KBM-7 (cell line): ENCODE measurements at places on chromosomes 12 and 14.

DNA sequence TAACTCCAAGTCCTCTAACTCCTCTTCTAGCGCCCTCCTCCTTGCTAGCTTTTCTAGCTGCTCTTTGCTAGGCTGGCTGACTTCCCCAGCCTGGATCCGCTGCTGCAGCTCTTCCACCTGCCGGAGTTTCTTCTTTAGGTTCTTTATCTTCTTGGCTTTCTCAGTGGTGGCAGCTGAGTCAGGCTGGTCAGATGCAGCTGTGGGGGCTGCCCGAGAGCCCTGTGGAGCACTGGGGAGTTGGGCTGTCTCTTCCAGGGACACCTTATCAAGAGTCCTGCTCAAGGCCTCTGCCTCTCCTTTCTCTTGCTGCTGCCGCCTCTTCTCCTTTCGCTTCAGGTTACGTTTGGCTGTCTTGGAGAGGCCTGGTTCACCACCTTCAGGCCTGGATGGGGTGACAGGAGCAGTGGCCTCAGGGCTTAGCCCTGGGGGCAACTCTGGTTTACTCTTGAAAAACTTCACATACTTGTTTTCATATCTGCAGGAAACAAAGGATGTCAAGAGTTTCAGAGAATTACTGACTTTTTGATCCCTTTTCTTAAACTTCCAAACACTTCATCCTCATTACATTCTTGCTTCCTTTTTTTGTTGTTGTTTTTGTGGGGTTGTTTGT is 25.7 kb downstream of the PYM1 start:
- no peak for DNase-seq

GRCh38 chr14:93943052-93943451 is 15.9 kb downstream of the FAM181A start:
- no peak for DNase-seq

- no peak for DNase-seq
Observed at GRCh38 chr12:110343114-110343513, 60.4 kb downstream of the ANAPC7 start.

DNA sequence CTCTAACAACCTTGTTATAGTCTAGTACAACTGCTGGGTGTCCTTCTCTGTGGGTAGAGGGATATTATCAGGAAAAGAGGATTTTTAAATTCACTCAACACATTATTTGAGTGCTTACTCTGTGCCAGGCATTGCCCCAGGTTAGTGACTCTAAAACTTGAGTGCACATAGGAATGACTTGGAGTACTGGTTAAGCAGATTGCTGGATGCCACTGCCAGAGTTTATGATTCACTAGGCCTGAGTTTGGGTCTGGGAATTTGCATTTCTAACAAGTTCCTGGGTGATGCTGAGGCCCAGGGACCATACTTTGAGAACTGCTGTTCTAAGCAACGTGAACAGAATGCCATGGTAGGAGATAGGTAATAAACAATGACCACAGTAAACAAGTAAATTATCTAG is 96.6 kb downstream of the CFAP54 start:
- no peak for DNase-seq

GRCh38 chr12:109567296-109567695 is 6.0 kb downstream of the MMAB start:
- DNase-seq: no peak

GRCh38 chr12:10673659-10674384 is at the start of gene STYK1:
TSS of gene STYK1 (minus strand) at chr12:10674052. CDS start at chr12:10634618, 39,434 bp downstream.
- peak; percentile 93 for DNase-seq

DNA sequence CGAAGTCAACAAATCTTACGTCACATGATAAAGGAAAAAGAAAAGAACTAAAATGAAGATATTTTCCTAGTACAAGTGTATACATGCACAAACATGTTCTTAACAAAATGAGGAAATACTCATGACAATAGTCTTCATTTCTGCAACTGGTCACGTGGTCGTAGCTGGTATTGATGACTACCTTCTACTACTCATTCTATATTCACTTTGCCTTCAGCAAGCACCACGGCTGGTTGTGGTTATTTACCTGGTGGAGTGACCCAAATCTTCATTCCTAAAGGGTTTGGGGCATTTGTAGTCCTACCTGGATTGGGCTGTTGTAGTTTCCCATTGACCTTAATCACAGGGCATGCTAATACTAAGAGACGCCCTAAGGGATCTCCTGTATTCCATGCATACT is 51.2 kb downstream of the FIGNL2 start:
- DNase-seq: no peak

DNA sequence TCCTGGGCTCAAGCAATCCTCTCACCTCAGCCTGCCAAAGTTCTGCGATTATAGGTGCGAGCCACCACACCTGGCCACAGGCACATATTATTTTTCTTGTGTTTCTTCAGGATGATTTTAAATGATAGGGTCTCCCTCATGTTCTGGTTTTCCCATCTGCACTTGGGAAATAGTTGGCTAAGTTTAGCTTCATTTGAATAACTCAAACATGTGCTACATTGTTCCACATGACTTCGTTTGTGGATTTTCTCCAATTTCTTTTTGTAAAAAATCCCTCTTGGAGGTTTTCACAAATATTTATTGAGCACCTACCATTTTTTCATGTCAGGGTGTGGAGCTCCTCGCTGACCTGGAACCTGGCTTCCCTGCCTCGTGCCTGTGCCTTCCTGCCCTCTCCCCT is 55.2 kb upstream of the GNPNAT1 start:
- no peak for DNase-seq

GRCh38 chr14:33369041-33369440 is 430.4 kb downstream of the NPAS3 start:
- no peak for DNase-seq

- DNase-seq: peak; percentile 83
Observed at GRCh38 chr12:27969624-27970400, 2.7 kb downstream of the PTHLH start.

GRCh38 chr14:90266441-90267154 is 10.2 kb downstream of the PSMC1 start:
- DNase-seq: no peak

DNA sequence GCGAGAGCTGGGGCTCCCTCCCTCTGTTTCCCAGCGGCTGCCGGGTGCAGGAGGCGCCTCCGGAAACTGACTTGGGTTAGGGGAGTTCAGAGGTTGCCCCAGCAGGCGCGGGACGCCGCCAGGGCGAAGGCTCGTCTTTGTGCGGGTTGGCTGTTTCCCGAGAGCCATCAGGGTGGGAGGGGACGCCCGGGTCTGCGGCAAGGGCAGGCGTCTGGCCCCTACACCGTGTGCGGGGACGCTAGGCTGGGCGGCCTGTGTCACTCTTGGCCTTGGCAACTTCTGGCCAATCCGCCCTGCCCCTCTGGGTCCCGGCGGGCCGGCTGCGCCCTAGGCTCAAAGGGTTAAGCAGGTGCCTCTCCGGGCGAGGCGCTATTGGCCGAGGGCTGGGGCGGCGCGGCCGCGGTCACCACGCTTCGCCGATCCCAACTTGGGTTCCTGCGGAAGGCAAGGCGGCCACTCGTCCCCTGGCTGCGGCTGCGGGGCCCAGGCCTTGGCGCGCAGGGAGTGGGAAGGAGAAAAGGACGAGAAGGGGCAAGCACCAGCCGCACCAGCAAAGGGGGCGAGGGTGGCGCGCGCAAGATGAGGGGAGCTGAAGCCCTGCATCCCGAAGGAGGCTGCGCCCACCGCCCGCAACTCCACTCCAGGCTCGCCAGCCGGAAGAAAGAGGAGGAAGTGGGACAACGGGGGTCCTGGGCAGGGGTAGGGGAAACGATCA is 5.6 kb upstream of the NPAS3 start:
- no peak for DNase-seq

- DNase-seq: no peak
Observed at GRCh38 chr12:57142121-57142520, 5.3 kb downstream of the LRP1-AS start.

DNA sequence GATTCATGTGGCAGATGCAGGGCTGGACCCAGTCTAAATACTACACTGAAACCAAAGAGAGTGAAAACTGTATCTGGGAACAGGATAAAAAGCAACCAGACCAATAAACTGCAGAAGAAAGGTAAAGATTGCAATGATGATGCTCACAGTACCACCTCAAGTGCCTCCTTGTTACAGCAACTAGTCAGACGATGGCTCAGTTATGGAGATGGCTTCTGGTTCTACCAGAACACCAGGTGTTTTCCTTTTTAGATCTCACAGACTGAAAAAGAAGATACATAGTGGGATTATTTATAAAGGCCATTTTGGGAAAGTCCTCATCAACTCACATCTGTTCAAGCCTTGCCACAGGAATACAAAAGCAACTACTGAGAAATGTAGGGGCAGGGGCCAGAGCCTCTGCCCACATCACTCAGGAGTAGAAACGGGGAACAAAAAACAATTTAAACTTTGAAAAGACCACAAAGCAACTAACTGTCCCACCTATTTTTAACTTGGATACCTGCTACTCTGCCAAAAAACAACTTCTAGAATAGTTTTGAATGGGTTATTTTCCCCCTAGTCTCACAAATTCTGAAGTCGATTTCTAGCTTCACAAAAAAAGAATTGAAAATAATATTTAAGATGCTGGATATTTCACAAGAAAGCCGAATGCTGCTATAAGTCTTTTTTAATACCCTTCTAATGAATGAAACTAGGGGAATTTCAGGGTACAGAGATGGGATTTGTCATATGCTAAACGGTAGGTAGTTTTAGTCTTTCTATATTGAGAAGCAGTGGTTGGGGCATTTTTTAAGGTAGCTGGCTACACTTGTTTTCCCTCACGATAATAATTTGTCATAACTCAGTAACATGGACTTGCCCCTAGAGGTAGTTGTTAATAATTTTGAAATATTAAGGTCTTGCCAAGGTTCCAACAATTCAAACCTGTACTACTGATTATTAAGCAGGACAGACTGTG is 197.2 kb upstream of the TMPO start:
- DNase-seq: no peak

- DNase-seq: no peak
Observed at GRCh38 chr14:67833403-67833802, 13.8 kb downstream of the RAD51B start.

GRCh38 chr12:114789276-114789675 is 105.3 kb upstream of the TBX3 start:
- DNase-seq: no peak

DNA sequence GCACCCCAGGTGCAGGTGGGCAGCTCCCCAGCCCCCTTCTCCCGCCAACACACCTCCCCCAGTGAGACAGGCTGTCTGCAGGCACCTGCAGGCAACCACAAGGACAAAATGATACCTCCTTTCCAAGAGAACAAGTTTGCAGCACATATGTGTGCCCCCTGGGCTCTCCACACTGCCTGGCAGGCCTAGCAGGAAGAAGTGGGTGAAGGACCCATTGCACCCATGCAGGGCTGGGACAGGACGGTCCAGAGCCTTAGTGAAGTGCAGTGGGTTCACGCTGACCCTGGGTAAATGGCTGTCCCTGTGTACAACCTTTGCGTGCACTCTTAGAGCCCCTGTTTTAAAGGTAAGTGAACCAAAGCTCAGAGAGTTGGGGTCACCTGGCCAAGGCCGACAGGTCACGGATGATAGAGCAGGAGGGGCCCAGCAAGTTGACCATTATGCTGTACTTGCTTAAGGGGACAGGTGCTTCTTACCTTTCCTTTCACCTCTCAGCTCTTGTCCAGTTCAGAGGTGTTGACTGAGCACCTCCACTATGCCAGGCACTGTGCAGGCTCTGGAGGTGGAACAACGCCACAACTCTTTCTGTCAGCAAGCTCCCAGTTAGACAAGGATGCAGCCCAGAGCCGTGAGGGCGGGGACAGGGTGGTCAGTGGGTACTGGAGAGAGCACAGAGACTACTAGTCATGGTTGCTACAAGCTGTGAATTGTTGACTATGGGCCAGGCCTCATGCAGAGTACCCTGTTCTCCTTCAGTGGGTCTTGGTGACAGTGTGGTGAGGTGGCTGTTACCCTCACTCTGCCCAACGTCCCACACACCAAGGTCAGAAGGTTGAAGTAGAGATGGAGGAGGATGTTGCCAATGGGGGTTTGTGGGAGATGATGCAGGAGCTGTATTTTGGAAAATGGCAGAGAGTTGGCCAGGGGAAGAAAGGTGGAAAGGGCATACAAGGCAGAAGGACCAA is 125.9 kb downstream of the PAPOLA start:
- DNase-seq: no peak

GRCh38 chr14:56944397-56944796 is 134.1 kb upstream of the OTX2 start:
- no peak for DNase-seq

DNA sequence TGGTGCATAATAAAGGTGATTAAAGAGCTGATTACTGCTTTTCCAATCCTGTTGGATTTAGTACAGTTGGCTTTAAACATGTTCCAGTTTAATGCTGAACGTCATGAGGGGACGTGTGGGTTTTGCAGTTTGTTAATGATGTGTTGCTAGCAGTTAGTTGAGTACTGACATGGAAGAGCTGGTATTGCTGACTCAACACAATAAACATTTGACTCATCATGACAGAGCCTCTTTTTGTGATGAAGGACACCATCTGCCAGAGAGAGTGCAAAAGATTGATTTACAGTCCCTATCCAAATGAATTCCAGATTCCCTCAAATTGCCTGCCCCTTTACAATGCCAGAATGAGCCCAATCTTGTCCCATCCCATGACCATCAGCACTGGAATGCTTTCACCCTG is 346.2 kb upstream of the PRICKLE1 start:
- DNase-seq: no peak

GRCh38 chr12:101115326-101115725 is 94.7 kb downstream of the SLC5A8 start:
- DNase-seq: no peak

- no peak for DNase-seq
Observed at GRCh38 chr12:128702371-128702770, 121.4 kb downstream of the SLC15A4 start.

DNA sequence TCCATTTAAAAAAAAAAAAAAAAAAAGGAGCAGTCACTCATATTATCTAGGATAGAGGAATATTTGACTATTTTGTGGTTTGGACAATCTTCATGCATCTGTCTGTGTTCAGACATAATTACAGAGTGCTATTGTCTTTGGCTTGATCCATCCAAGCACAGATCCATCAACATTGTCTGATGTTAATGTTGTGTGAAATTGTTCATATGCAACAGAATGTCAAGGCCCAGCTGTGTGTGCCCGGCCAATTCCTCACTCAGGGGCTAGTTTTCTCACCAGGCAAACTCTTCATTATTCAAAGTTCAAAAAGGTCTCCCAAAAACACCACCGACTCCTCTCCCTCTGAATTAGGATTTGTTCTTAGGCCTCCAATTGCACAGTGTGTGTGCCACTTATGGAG is 324.9 kb upstream of the TMTC1 start:
- no peak for DNase-seq

- no peak for DNase-seq
Observed at GRCh38 chr14:32367516-32367915, 38.4 kb downstream of the AKAP6 start.

DNA sequence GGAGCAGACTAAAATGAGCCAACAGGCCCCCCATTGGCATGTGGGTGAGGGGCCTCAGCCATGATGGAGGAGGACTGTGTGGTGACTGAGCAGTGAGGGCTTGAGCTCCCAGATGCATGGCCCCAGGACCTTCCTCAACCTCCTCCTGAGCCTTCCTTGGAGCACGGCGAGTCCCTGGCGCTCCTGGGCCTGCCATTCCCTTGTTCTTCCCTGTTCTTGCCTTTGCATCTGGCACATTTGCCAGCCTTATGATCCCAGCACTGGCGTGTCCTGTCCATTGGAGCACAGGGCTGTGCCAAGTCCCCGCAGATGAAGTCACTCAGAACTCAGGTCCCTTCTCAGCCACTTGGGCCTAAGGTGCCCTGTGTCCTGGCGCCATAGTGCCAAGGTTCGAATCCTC is 40.3 kb upstream of the MEG3 start:
- no peak for DNase-seq
